ENCODE measurements at places on chromosomes 1 and 21.

- no peak for DNase-seq
Observed at GRCh38 chr1:25854554-25854953, 4.7 kb downstream of the AUNIP start.

DNA sequence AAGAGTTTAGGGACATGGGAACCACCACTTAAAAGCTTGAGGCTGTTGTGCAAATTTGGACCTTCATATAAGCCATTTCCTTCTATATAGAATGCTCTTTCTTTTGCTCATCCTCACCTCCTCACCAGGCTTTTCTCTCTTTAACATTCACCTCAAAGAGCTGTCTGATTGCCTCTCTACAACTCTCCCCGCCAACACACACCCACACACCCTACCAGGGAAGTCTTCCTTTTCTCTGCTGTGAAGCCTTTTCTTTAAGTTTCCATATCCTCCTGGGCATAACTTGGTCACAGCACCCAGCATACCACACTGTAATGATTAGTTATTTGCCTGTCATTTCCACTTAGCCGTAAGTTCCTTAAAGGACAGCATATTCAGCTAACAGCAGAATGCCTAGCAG lies 40.6 kb downstream of the WLS start:
- DNase-seq = no peak

GRCh38 chr21:37582590-37582989 lies 216.0 kb downstream of the DYRK1A start:
- DNase-seq = no peak

DNA sequence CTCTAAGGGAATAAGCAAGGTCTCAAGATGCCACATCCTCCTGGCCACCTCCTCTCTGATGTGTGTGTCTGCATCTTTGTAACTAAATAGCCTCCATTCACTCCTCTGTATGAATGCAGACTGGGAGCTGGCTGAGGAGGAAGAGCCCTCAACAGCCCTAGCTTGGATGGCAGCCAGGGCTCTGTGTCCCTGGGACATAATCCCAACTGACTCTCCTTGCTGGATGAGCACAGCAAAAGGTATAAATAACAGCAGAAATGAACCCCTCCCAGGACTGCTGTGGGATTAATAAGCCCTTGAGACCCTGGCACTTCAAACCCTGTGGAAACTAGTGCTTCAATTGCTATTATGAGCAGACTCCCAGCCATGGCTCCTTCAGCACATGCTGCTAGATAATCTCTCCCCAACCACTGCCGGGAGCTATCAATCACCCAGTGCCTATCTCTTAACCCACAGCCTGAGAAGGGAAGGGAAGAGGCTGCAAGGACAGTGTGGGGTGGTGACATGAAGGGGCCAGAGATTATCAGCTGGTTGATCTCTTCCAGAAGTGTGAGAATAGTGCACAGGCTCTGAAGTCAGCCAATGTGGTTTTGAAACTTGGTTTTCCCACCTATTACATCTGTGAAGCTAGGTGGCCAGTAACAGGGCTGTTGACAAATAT lies 152.2 kb downstream of the TNR start:
- no peak for DNase-seq

- DNase-seq = no peak
Observed at GRCh38 chr1:79839882-79840281, 833.4 kb upstream of the ADGRL4 start.

DNA sequence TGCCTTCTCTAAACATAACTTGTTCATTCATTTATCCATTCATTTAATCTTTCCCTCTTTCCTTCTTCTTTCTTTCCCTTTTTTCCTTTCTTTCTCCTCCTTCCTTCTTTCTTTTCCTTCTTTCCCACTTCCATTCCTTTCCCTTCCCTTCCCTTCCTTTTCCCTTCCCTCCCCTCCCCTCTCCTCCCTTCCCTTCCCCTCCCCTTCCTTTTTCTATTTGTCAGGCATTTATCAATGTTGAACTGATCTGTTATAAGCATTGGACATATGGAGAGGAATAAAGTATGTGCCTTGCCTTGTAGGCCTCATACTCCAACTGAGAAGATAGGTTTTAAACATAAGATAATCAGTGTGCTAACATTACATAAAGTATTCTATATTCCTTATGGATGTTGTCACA lies 23.7 kb upstream of the ATP6V1G3 start:
- DNase-seq = no peak

- DNase-seq = no peak
Observed at GRCh38 chr1:179252606-179253005, 23.1 kb upstream of the ABL2 start.

DNA sequence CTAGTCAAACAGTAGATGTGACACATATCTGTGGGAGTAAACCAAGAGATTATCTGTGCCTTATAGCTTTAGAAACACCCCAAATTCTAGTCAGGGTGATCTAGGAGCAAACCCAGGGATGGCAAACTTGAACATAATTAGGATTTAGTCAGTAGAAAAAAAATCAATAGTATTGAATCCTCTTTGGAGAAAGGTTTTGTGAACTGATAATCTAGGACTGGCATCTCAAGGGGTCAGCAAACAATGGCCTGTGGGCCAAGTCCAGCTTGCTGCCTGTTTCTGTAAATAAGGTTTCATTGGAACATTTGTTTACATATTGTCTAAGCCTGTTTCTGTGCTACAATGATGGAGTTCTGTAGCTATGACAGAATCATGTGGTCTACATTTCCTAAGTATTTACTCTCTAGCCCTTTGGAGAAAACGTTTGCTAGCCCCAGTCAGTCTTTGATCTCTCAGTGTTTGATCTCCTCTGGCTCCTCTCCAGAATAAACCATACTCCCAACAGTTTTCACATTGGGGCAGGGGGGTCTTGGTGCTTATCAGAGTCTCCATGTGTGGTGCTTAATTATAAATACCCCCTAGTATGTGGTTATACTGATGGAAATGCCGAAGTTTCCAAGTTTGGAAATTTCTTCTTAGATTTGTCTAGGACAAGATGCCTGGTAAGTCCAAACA lies 385.8 kb downstream of the NTNG1 start:
- no peak for DNase-seq

- DNase-seq = no peak
Observed at GRCh38 chr1:9269078-9269501, 23.6 kb upstream of the SPSB1 start.

- DNase-seq = no peak
Observed at GRCh38 chr1:18341291-18342069, 139.2 kb upstream of the KLHDC7A start.

- no peak for DNase-seq
Observed at GRCh38 chr1:42133809-42134526, 19.2 kb upstream of the GUCA2B start.

- no peak for DNase-seq
Observed at GRCh38 chr21:41605934-41606285, 98.0 kb upstream of the TMPRSS2 start.
